ENCODE measurements at places on chromosomes 12 and 14.
A peak's percentile ranks its signal among the peaks of the same experiment; 100 is the strongest.

GRCh38 chr14:27026097-27026496, 428.3 kb upstream of the NOVA1 start:
- no peak for DNase-seq

DNA sequence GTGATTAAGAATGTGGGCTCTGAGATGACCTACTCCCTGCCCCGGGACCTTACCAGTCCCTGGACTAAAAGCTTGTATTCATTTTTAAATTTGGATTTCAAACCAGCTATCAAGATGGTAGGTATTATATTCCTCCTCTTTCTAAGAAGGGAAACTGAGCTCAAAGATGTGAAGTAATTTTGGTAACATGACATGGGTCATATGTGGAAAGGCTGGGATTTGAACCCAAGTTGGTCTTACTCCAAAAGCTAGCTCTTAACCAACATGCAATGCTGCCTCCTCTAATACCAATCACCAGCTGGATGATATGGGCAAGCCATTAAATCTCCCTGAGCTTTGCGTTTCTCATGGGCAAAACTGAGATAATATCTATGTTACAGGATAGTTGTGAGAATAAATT, 166.4 kb upstream of the SLC38A2 start:
- DNase-seq = no peak

GRCh38 chr12:26090836-26091510, 33.9 kb downstream of the BHLHE41 start:
- DNase-seq = no peak

DNA sequence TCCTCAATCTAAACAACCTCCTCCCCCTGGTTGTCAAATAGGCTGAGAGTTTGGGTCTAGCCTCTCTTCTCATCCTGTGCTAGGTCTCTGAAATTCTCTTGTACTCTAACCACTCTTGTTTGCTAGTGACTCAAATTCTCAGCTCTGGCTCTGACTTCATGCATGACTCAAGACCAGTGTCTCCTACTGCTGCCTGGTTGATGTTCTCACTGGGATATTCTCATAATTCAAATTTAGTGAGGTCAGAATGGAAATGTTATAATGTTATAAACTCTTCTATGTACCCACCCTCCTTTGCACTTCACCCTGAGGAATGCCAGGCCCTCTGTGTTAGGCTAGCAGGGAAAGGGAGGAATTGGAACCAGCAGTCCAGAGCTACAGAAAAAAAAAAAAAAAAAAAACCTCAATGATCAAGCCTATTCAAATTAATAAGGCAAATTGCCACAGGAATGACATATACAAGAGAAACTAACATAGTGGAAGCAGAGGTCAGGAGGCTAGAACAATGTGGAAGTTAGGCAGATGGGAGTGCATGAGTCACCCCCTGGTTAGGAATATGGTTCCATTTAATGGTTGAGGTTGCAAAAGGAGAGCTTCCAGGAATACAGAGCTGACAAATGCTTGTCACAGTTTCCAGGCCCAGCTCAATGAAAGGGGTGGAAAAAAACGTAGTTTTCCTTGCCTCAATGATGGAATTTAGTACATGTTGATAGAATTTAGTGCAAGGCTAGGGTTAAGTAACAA, 459.5 kb downstream of the RMST start:
- no peak for DNase-seq

DNA sequence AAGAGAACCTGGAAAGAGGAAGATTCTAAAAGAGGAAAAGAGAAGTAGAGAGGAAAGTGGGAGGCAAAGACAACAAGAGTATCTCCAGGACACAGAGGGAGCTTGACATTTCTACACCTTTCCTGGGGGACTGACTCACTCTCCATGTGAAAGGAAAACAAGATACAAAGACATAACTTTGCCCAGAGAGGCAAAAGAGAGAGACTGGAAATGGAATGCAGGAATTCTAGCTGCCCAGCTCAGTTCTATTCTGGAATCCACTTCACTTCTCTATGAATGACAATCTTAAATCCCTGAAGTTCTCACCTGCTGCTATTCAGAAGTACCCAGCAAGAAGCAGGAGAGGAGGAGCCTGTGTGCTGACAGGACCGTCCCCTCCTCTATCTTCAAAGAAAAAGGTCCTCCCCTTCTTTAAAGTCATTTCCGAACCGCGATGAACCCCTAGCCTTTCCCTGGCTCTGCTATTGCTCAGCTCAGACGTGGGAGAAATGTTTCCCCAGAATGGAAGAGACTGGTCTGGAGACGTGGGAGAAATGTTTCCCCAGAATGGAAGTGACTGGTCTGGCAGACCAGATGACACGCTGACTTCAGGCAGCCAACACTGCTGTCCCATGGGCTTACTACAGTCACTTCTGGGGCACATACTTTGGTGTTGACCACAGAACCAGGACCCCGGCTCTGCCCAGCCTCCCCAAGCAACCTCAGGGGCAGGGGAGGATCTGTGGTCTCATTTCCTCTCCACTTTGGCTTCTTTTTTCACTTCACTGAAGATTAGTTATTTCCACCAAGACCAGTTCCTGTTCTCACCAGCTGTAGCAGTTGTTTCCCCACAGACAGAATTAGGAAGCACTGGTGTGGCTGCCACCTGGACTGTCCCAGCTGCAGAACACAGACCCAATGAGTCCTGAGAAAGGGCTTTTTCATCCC, 8.3 kb downstream of the FMNL3 start:
- peak; percentile 77 for DNase-seq

GRCh38 chr12:50747817-50748216, 16.1 kb upstream of the ATF1 start:
- DNase-seq = no peak

Measured in naive B cell (primary cell).